Prostate gland (tissue), 2 donors: ENCODE measurements at places on chromosomes 12 and 14. TPM values are rescaled to one million over a fixed set of nuclear protein-coding genes. Genes with fewer than 3 reads are reported as not detected.

Gene PLEKHD1
- 0.40 TPM for total RNA-seq

Gene ZBTB25
- 10.2 TPM for total RNA-seq

Gene GUCY2C
- not detected for total RNA-seq

Gene CORO1C
- total RNA-seq, result 34.9 TPM

Gene TAS2R31
- total RNA-seq, result 5.1 TPM

Gene BMP4
- 8.8 TPM for total RNA-seq

Gene FNTB
- 23.5 TPM for total RNA-seq

Gene MMP14
- total RNA-seq, result 90.4 TPM

Gene JAG2
- 26.8 TPM for total RNA-seq

Gene SLC25A47
- 0.51 TPM for total RNA-seq

Gene A2M
- 82.6 TPM for total RNA-seq

DNA sequence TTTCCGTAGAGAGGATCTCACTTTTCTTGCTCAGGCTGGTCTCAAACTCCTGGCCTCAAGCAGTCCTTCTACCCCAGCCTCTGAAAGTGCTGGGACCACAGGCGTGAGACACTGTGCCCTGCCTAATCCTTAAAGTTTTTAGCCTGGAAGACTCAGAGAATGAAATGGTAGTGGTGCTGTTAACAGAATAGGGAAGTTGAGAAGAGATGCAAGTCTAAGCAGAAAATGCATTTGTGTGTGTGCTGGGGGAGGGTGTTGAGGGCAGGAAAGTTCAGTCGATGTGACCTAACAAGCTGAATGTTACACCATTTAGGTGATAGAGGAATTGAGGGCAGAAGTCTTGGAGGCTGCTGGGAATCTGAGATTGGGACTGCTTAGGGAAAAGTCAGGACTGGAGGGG lies 6.9 kb upstream of the TUBA1A start:
- no peak for DNase-seq

- no peak for DNase-seq
Observed at GRCh38 chr14:32679927-32680612, 258.6 kb upstream of the NPAS3 start.

DNA sequence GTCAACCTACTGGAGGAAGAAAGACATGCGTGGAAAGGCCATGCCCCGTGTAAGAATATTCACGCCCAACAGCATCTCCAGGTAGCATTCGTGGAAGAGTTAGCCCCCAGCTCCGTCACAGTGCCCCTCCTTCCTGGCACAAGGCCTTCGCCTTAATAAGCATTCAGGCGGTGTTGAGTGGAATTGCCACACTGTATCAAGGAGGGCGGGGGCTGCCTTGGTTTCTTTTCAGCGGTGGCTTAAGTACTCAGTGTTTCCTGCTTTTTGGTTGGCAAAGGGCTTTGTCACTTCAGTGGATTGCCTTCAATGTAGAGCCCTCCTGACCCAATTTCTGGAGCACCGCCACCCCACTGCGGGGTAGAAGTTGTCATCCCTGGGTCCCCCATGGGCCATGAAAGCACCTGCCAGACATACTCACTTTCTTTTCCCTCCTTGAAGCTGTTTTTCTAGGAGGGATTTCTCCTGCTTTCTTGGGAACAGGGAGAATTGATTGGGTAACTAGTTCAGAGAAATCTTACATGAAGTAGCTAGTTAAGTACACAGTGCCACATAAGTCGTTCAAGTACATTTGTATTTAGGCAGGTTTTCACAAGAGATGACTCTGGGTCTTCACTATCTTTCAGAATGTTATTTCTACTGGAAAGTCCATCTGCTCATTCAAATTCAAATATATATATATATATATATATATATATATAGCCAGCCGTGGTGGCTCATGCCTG lies 65.5 kb upstream of the STON2 start:
- DNase-seq, result no peak

DNA sequence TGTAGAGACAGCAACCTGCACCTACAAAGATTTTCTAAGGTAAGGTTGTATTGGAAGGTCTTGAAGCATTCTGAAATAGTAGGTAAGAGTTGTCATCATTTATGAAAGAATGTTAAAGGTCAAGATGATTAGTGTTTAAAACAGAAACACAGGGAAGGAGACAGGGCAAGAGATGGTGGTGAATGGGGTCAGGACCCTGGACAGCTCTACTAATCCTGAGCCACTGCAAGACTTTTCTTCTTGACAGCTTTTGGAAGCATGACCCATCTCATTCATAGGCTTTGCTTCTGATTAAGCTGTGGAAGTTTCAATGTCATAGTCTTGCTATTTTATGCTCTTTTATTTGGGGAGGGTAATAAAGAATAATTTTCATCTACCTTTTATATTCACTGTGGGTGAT lies 75.5 kb upstream of the CAND1 start:
- no peak for DNase-seq

- no peak for DNase-seq
Observed at GRCh38 chr14:85241022-85241855, 288.7 kb upstream of the FLRT2 start.

GRCh38 chr12:10140001-10140400 lies 10.0 kb upstream of the CLEC7A start:
- no peak for DNase-seq

DNA sequence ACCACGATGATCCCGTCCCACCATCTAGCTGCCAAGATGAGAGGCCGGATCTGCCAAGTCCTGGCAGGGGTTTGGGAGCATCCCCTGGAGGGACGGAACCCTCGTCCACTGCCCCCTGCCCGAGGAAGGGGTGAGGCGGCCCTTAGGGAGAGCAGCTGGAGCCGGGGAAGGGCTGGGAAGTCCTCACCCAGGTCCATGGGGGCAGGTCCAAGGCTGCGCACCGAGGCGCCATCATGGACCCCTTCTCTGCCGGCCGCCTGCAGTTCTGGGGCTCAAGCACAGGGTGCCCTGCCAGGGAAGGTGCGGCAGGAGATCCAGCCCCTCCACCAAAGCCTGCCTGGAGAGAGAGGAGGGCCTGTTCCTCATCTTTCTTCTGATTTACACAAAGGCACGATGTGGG lies 17.6 kb upstream of the FBRSL1 start:
- DNase-seq, result no peak

- no peak for DNase-seq
Observed at GRCh38 chr14:23578560-23579310, at the start of gene JPH4. JPH4 (minus strand) TSS chr14:23578790; CDS start chr14:23577453, 1,337 bp downstream.

DNA sequence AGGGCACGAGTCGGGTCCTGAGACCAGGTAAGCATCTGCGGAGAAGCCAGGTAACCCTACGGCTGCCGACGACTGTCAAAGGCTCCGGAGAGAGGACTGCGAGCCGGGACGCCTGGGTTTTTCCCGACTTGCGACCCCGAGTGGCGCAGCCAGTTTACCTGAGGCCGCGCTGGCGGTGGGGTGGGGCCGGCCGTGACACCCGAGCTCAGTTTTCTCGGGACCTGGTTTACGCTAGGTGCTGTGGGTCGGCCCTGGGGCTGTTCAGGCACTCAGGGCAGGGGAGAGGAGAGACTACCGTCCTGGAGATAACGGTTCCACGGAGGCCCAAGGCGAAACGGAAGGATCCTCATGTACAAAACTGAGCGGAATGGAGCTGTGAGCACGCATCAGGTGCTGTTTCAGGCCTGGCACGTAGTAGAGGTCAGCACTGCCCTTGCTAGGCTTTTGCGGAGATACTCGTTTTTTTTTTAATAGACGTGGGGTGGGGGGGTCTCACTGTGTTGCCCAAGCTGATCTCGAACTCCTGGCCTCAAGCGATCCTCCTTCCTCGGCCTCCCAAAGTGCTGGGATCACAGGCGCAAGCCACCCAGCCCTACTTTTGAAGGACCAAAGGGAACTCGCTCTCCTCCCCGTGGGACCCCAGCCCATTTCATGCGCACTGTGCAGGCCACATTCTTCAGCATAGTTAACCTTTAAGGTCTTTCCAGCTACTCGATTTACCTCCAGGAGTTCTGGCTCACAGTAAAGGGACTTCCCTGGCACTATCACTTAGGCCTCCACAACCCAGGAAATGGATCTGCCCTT lies 471 bp downstream of the MTRFR start:
- no peak for DNase-seq

DNA sequence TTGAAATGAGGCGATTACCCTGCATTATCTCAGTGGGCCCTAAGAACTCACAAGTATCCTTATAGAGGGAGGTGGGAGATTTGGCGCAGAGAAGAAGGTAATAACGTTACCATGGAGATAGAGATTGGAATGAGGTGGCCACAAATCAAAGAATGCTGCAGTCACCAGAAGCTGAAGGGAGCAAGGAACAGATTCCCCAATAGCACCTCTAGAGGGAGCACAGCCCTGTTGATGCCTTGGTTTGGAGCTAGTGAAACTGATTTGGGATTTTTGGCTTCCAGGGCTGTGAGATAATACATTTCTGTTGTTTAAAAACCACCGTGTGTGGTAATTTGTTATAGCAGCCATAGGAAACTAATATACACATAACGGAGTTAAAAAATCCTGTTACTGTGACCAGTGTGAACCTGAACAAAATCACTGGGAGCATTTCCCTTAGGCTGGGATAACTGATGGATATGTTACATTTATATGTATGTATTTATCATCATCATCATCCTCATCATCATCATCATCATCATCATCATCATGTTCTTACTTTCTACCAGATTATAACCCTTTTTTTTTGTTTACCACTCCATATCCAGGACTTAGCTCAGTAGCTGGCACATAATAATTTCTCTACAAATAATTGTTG lies 100.3 kb downstream of the LIN7A start:
- DNase-seq, result peak; percentile 6

- peak; percentile 11 for DNase-seq
Observed at GRCh38 chr12:104371043-104371870, 67.7 kb downstream of the EID3 start.

DNA sequence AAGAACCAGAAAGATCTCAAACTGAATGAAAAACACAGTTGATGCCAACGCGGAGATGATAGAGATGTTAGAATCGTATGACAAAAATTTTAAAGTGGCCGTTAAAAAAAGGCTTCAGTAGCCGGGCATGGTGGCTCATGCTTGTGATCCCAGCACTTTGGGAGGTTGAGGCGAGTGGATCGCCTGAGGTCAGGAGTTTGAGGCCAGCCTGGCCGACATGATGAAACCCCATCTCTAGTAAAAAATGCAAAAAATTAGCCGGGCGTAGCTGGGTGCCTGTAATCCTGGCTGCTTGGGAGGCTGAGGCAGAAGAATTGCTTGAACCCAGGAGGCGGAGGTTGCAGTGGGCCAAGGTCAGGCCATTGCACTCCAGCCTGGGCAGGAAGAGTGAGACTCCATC lies 5.4 kb upstream of the ACVRL1 start:
- DNase-seq, result no peak

DNA sequence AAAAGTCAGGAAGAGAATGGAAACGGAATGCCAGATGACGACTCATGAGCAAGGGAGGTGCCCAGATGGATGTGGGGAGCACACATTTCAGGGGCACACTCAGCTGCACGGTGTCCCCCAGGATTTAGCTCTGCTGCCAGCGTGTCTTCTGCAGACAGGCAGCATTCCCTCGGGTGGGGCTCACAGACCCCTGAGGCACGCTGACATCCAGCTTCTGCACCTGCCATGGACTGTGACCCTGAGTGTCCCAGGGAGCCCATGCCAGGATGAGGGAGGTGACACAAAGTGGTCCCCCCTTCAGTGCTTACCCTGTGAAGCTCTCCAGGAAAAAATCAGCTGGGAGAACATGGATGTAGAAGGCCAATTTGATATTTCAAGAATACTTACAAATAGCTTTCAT lies 84.2 kb downstream of the PIWIL1 start:
- no peak for DNase-seq

- DNase-seq, result no peak
Observed at GRCh38 chr14:96310906-96311305, 52.2 kb downstream of the ATG2B start.

DNA sequence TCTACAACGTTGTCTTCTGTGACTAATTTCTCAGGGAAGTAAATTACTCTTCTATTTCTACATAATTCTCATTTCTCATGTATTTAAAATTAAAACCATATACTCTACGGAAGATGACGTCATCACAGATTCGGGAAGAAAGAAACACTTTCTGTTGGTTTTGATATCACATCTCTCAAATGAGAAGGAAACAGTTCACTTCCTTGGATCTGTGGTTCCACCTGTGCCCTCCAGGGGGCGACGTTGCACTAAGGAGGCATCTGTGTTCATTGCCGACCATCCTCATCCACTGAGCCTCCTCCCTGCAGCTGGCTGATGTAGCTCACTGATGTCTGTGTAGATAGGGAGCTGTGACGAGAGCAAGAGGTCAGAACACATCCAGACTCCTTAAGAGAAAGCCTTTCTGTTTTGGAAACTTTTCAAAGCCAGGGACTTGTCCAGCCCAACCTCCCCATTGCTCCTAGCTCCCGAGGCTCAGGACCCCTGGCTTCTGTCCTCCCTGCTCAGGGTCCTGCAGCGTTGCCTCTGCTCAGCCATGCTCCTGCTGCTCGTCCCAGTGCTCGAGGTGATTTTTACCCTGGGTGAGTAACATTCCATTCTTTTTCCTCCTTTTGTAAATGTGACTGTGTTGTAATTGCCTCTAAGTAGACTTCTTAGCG lies 172.7 kb upstream of the OR4E1 start:
- DNase-seq, result no peak

GRCh38 chr14:21343035-21343794 lies 40.6 kb downstream of the SUPT16H start:
- DNase-seq, result no peak

- no peak for DNase-seq
Observed at GRCh38 chr12:65949971-65950370, 125.7 kb downstream of the HMGA2 start.

GRCh38 chr12:55024575-55024974 lies 4.8 kb downstream of the NEUROD4 start:
- DNase-seq, result no peak

DNA sequence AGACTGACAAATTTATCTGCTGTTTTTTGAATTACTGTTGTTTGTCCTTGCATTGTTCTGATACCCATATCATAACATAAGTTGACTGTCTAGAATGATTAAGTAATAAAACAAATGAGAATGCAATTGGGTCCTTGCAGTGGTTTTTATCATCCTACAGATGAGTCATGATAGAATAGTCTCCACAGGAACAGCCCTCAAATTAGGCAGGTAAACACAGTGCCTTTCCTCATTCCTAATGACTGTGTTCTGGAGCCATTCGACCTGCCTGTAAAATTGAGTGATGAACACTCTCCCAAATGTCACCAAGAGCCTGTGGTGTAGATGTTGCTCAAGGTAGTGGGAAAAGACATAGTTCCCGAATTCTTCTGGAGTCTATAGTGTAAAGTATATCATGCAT lies 12.3 kb downstream of the NKX2-8 start:
- no peak for DNase-seq
